NCI-H774 (cell line): ENCODE measurements at places on chromosomes 16 and 17.

DNA sequence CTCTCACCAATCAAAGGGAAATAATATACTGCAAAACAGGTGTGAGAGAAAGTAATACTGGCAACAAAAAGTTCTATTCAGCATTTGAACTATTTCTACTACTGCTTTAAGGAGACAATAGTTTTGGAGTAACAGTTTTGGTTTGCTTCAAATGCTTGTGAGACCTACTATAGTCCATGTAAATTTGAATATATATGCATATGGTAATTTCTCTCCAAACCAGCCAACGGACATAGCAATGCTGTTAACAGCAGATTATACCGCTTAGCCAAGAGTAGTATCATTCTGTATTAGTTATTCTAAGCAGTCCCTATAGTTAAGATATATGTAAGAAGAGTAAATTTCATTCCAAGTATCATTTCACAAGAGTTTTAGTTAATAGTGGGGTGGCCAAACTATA is 18.5 kb downstream of the PHLPP2 start:
- DNase-seq = no peak

- no peak for DNase-seq
Observed at GRCh38 chr17:17132746-17133145, 73.4 kb downstream of the PLD6 start.

GRCh38 chr17:36888236-36888951 is 48.9 kb upstream of the LHX1 start:
- DNase-seq = peak; percentile 64

DNA sequence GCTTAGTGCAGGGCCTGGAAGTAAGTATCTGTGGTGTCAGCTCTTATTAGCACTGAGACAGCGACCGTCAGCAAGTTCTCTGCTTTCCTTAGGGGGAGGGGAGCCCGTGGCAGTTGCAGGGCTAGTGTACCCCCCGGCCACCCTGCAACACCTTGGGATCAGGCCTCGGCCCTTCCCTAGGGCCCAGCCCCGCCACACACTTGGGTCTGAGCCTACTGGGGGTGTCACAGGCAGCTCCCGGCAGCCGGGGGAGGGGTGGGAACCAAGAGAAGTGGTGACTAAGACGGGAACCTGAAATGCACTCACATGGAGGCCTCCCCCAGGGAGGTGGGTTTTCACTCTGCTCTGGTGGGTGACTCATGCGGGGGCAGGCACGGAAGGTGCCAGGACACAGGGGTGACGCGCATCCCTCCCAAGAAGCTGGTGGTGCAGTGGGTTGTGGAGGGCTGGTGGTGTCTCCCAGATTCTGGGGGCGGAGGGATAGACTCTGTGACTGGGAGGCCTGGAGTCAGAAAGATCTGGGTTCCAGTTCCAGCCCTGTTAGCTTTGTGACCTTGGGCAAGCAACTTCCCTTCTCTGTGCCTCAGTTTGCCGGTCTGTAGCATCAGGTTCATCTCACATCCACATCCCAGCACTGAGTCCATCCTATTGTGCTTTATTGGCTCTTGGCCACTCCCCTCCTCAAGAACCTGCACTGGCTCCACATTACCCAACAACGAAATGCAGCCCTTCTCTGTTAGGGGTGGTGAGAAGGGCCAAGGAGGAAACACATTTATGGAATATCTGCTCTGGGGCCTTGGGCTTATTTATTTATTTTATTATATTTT is 44.5 kb downstream of the LAT start:
- DNase-seq = no peak

DNA sequence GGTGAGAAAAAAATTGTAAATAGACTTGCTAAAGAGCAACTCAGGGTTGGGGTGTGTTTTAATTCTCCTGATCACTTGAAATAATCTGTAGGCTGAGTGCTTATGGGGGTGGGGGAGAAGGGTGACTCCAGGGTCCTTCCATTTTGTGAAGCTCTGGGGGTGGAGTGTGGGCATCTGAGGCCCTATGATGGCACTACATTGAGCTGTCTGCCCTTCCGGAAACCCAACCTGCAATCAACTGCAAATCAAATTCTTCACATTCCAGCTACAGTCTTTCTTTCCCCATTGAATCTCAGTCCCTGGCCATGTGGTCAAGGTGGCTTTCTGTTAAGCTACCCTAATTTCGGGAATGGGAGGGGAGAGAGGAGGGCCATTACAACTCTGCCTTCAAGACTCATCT is 6.0 kb upstream of the CDC6 start:
- DNase-seq = no peak

- no peak for DNase-seq
Observed at GRCh38 chr17:47797797-47798196, 23.8 kb downstream of the OSBPL7 start.

GRCh38 chr16:66872559-66872942 is 7.8 kb upstream of the PDP2 start:
- no peak for DNase-seq

GRCh38 chr16:54766355-54766754 is 164.3 kb upstream of the IRX5 start:
- DNase-seq = no peak

DNA sequence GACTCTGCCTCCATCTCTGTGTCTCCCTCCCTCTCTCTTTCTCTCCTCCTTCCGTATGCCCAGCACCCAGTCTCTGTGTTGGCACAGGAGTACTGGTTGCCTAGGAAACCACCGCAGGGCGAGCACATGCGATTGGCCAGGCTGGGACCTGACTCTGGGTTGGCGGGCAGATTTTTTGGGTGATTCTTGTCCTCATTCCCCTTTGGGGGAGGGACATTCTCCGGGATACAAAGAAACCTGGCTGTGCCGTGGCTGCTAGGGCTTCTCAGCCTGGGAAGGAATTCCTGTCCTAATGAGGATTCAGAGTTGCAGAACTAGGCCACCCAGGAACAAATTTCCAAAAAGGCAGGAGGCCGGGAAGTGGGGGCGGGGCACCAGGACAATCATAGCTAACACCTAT is 168.9 kb downstream of the SHISA9 start:
- peak; percentile 45 for DNase-seq

GRCh38 chr17:51801626-51802025 is 356.9 kb downstream of the CA10 start:
- no peak for DNase-seq
